ENCODE measurements at places on chromosomes 7 and 10.

- no peak for DNase-seq
Measured at GRCh38 chr7:67451306-67451705, 454.7 kb downstream of the TYW1 start.

DNA sequence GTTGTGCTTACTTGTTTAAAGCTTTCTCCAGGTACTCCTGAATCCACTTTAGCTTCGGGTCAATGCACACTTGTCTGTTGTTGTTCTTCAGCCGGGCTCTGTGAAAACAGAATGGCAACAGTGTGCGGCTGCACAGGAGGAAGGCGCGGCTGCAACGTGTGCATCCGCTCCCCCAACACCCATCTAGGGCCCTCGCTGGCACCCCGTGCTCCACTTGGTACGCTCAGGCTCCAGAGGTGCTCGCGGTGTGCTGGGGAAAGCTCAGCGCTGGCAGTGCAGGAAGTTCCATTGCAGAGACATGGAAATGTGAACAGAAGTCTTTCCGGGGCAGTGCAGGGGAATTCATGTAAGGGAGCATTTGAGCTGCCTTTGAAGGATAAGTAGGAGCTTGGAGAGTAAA is 6.3 kb downstream of the CXCL12 start:
- DNase-seq, result no peak

GRCh38 chr7:110399421-110399820 is 691.5 kb upstream of the LRRN3 start:
- no peak for DNase-seq

DNA sequence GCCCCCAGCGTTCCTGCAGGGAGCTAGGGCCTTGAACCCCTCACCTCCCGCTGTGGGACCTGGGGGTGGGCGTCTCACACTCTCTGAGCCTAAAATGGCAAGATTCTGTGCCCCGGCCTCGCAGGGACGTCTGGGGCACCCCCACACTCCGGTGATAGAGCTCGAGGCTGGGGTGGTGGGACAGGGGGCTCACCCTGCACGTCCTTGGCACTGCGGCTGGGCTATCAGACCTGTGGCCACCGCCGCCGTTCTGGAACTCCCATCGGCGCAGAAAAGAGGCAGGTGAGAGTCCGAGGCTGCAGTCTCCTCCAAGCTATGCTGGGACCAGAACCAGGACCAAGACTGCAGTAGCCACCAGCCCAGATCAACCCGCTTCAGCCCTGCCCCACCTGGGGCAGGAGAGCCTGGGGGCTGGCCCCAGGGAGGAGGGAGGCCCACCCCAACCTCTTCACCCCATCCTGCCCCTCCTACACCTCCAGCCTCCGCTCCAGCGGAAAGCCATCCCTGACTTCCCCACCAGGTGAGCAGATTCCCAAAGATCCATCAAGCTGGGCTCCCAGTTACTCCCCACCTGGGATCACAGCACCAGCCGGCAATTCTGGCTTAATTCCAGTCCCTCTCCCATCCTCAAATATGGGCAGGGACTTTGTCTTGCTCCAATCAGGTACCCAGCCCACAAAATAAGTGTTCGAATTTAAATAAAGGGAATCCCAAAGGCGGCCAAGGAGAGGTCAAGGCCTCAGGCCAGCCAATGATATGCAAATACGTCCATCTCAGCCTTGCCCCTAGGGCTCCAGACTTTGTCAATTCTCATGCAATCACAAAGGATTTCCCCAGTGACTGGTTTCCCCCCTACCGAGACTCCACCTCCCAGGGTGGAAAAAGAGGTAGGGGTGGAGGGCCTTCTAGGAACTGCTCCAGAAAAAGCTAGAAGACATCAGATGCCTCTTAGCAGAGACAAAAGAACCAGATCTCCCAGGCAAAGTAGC is 16.4 kb downstream of the TNRC18 start:
- DNase-seq, result no peak

DNA sequence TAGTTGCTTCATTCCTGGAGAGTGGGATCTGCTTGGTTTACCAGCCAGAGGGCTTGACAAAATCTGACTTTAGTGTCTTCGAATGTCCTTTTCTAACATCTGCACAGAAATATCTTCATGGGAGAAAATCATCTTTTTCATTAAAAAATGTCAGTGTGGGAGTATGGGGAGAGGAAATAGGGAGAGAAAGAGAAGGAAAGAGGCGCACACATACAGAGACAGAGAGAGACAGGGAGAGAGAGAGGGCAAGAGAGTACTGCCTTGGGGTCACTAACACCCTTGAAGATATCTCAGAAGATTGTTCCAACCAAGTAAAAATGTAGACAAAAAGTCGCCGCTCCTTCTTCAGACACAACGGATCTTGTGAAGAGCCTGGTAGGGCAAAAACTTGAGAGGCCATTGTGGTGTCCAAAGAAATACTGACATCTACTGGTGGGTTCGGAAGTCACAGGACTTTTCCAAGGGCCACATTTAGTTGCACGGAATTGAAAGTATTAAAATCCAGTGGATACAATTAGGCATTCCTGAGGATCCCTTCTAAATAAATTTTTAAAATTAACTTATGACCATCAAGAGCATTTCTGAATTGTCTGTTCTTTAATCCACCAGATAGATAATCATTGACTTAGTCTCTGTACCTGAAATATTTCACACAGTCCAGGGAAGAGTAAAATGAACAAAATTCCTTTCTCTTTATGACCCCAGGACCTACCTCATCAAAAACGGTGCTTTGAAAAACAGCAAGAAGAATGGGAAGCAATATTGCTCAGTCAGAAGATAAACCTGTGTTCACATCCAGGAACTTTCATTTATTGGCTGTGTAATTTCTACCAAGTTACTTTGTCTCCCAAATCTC is 29.7 kb downstream of the VIM start:
- DNase-seq, result no peak

GRCh38 chr7:87106974-87107612 is 45.2 kb upstream of the DMTF1 start:
- no peak for DNase-seq

- DNase-seq, result no peak
Measured at GRCh38 chr7:155728116-155728515, 83.7 kb downstream of the RBM33 start.

DNA sequence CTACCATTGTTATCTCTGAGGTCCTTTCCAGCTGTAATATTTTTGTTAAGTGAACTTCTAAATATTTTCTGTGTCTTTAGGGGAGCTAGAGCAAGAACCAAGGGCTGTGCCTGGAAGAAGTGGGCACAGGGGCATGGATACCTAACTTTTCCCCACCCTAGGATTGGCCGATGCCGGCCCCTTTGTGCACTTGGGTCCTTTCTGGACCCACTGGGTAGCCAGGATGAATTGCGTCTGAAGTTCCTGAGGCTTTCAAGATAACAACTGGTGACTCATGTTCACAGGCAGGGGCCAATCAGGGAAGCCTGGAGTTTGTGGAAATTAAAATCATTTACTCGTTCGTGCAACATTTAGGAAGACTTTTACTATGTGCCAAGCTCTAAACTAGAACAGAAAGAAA is 758 bp downstream of the DPCD start:
- DNase-seq, result no peak

- no peak for DNase-seq
Measured at GRCh38 chr7:93461350-93461749, 113.2 kb downstream of the CALCR start.

GRCh38 chr10:64574371-64574770 is 1053.2 kb downstream of the REEP3 start:
- no peak for DNase-seq

DNA sequence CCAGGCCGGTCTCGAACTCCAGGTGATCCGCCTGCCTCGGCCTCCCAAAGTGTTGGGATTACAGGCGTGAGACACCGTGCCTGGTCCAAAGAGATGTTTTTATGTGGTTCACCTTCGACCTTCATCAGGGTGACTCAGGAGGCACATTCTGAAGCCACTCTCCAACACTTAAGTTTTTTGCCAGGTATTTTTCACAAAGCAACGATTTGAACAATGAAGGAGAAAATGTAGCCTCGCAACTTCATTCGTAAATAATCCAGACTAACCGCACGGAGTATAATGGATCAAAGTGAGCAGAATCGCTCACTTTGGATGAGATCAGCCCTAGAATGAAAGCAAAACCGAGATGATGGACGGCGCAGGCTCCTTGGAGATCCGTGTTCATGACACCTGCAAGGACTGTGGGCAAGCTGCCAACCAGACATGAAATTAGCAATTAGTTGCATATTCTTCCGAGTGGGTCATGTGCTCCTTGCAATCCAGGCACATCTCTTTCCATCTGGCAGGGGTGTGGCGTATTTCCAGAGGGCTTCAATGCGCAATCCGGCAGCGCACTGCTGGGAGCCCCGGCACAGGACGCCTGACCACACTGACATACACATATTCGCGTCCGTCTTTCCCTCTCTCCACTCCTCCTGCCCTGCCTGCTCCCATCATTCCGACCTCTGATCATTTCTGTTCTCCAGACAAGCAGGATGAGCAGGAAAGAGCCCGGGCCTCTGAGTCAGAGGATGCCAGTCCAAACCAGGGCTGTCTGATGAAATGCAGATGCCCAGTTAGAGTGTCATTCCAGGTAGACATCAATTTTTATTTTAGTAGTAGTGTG is 148.4 kb downstream of the KLF6 start:
- no peak for DNase-seq

DNA sequence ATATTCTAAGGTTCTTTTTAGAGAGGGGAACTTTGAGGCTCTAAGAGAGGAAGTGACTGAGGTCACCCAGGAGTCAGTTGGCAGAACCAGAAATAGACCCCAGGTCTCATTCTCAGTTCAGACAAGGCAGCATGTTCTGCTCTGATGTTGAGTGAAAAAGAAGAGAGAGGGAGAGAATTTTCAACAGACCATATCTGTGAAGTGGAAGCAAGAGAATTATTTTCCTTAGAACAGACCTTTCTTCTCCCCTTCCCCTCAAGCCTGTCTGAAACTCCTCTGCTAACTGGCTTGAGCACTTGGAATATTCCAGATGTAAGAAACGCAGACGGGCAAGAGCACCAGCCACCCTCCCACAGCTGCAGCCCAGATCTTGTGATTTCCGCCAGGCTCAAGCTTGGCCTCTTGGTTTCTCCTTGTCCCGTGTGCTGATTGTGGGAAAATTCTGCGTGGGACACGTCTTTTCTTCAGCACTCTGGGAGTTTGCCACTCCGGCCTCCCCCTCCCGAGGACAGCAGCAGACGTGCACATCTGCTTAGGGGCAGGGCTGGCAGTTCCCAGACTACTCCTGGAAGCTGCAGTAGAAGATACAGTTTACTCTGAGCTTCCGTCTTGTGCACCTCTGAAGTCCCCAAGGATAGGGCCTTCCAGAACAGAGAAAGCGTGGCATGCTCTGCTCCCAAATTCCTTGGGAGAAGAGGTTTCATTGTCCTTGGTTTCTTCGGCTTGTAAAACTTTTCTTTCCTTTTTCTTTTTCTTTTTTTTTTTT is 22.7 kb upstream of the IKZF1 start:
- DNase-seq, result no peak

All from kidney epithelial cell (primary cell).